ENCODE measurements at places on chromosomes 7 and 10.
A peak's percentile ranks its signal among the peaks of the same experiment; 100 is the strongest.

GRCh38 chr10:61744469-61744868, 81.7 kb downstream of the CABCOCO1 start:
- DNase-seq = no peak

GRCh38 chr10:24334279-24334939, 125.5 kb downstream of the KIAA1217 start:
- no peak for DNase-seq

GRCh38 chr7:131652934-131653333, 96.5 kb upstream of the PODXL start:
- no peak for DNase-seq

DNA sequence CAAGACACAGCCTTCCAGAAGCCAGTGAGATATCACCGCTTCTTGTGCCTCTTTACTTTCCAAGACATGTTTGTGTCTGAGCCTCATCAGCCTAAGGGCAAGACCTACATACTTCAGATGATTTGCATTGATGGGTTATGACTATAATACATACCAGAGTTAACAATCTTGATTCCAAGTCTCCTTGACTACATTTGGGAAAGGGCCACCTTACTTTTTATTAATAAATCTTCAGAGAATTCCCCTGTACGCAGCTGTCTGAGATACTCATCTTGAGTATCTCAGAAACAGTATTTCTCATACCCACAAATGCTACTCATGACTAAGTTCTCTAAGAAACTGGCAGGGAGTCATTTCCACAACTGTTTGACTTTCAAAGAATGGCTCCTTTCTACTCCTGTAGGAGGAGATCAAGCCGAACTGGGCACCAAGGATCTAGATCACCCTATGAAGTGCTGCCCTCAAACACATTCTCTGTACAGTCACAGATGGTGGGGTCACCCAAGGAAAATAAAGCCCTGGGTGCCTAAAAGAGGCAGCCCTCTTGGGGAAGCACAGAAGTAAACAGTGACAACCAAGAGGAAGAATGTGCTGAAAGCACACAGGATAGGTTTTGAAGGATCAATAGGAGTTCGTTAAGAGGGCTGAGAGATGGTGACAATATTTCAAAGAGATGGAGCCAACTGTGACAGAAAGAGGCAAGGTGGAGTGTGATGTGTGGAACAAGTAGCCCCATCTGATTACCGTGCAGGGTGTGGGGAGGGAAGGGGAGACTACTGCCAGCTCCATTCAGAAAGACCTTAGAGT, 138.9 kb downstream of the JAZF1 start:
- no peak for DNase-seq

DNA sequence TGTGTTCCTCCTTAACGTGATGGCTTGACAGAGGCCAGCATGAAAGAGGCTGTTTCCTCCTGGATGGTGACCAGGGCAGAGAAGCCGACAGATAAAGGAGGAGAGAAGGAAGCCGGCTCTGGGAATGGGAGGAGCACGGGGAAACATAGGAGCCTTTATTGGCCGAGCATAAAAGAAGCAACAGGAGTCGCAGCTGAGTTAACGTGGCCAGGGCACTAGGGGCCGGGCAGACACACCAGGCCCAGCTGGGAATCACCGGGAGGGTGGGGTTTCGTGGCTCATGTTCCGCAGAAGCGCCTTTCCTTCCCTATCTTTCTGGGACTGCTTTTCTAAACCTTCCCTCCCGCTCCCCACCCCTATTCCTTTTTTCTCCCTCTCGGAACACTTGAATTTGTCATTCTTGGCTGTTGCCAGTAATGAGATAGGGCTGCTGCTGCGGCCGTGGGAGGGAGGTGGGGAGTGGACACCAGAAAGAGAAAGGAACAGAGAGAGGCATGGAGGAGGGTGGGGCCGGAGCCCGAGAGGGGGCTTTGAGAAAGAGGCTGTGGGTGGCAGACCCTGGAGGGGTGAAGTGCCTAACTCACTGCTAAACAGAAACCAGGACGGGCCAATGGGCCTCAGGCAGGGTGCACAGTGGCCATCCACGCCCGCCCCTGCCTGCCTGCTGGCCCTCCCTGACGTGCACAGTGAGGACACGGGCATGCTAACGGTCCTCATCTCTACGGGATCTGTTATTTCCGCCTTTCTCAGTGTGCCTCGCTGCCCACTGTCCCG, 65.2 kb downstream of the COL13A1 start:
- peak; percentile 47 for DNase-seq

- DNase-seq = no peak
These were observed 10.8 kb upstream of the POLM start for GRCh38 chr7:44093102-44093641.

DNA sequence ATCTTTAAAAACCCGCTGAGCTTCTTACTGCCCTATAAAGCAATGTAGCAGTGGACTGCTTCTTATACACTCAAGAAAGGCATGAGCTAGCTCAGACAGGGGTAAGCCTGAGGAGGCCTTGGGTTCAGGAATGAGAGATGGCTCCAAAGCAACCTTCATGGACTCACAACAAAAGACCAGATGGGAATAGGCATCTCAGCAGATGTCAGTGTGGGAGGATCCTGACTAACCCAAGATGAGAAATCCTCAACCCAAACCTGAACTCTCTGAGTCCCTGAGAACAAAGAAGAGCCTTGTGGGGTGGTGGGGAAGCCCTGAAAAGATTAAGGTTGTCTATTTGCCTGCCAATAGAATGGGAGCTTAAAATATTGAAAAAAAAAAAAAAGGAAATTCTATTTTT, 807.4 kb downstream of the KCNMA1 start:
- no peak for DNase-seq

DNA sequence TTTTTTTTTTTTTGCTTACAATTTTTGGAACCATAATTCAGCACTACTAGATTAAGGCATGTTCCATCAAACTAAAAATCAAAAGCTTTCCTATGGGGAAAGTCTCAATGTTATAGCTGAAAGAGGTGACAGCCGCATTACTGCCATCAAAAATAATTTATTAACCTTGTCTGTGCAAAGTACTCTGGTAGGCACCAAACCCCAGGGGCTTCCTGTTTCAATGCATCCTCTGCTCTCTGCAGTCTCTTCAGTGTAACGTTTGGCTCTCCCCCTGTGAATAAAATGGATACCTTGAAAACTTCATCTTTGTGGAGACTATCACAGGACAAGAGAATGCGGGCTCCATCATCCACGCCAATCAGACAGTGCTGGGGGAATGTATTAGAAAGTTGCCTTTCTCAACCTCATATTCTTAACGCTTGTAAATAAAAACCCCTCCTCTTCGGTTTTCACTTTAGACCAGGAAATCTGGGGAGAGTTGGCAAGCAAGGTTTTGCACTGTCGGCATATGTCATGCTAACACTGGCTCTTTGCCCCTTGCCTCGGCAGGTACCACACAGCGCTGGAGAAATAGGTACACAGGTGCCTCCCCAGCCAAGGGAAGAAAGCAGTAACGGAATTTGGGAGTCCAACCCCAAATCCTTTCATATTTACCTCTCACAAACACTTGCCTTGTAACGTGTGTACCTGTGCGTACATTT, 1.6 kb upstream of the NRG3 start:
- DNase-seq = no peak

GRCh38 chr10:77526868-77527617, 110.6 kb downstream of the KCNMA1 start:
- DNase-seq = no peak

- DNase-seq = peak; percentile 58
These were observed 975.2 kb downstream of the SORCS1 start for GRCh38 chr10:106189292-106189691.

Measured in endothelial cell (in vitro differentiated cells).